ENCODE measurements at places on chromosomes 13 and 19.

DNA sequence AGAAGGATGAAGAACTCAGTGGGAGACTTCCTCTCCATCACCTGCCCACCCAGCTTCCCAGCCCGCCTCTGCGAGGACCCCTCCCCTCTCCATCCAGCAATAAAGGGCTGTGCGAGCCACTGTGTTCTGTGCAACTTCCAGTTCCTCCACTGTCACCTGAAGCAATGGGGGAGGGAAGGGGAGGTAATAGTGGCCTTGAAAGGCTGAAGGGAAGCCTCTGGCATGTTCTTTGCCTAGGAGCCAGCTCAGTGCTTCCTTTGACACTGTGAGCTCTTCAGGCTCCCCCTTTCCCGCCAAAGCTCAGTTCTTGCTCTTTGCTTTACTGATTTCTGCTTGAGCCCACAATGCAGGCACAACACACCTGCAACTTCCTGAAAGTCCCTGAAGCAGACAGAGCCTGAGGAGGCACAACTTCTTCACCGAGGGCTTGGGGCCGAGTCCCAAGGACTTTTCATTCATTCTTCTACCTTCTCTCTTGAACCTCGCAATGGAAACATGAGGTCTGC is 73.2 kb upstream of the DOCK9 start:
- no peak for DNase-seq

GRCh38 chr19:2227415-2228156 is 8.5 kb downstream of the PLEKHJ1 start:
- no peak for DNase-seq

DNA sequence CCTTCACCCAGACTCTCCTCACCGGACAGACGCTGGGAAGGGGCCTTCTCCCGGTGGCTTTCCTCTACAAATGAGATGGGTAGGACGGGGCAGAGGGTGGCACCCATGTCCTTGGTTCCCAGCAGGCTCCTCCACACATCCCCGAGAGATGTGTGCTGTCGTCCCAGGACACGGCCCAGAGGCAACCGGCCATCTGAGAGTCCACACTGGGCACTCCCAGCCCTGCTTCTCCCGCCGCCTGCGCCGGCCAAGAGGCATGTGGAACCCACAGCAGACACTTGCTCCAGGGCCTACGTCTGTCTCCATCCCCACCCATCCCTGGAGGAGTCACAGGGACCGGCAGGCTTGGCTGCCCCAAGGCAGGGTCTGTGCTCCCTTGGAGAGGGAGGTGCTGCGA is 179.9 kb downstream of the KDM4B start:
- DNase-seq, result no peak

DNA sequence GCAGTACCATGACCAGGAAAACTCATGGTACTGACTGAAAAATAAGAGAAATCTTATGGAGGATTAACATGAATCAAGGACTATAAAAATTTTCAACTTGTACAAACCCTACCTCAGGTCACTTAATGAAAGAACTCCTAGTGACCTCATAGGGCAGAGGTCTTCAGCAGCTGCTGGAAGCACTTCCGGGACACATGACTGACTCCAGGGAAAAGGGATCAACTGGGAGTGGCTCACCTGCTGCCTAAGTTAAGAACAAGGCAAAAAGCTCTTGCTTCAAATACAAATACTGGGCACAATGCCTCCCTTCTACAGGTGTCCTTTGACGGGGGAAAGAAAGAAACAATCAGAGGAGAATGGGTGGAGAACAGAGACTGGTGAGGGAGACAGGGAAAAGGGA is 18.6 kb downstream of the DOCK9 start:
- no peak for DNase-seq
